ENCODE measurements at places on chromosomes 11 and 22.

DNA sequence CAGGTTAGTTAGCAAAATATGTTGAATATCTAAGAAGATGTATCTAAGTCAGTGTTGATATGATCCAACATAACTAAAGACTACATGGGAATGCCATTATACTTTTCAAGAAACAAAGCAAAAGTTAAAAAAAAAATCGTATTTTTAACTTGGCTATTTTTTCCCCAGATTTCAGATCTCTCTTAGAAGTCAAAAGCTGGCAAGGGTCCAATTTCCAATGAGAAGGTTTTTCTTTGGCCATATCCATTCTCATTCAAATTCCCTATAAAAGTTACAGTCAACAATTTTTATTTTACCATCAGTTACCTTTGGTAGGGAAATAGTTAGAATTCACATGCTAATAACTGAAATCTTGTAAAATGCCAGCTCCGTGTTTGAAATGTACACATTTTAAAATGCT is 70.5 kb upstream of the FAT3 start:
- DNase-seq = no peak

DNA sequence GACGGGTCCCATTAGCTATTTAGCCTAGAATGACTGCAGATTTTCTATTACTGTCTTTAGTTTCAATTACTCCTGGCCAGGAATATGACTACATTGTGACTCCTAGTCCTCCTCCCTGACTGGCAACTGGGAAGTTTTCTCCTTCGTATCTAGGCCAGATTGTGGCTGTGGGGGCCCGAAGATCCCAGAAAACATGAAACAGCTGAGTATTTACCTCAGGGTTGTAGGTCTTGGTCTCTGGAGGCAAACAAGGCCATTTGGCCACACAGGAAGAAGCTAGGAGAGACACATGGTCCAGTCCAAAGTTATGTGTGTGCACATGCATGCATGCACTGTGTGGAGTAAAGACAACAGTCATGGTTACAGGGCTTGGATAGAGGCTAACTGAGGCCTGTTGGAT is 10.2 kb upstream of the GDPD4 start:
- DNase-seq = no peak

- DNase-seq = no peak
Measured at GRCh38 chr22:44823806-44824205, 71.4 kb downstream of the ARHGAP8 start.

GRCh38 chr11:73528013-73528412 is 69.9 kb downstream of the FAM168A start:
- no peak for DNase-seq

DNA sequence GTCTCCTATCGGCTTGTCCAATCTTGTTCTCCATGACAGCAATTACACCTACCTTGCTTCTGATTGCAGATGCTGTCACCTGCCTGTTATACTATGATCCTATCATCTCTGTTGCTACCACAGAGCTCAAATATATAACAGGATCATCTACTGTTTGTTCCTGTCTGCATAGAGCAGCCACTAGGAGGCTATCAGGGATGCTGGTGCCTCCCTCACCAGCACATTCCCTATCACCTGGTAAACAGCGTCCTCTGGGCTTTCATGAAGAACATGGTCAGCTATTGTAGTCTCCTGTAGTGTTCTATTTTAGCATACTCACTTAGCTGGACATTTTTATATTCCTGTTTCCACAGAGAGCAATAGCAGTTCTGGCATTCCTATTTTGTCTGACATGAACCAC is 87.8 kb upstream of the FAT3 start:
- no peak for DNase-seq

DNA sequence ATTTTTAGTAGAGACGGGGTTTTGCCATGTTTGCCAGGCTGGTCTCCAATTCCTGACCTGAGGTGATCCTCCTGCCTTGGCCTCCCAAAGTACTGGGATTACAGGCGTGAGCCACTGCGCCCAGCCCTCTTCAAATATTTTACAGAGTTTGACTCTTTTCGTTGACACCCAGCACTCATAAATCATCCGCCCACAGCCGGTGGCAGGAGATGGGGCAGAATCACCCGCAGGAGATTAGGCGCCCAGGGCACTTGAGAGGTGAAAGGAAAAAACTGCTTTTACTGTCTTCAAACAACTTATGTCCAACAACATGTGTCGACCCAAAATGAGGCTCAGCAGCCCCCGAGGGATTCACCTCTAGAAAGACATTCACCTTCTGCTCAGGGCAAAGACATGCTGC is 56.9 kb downstream of the OSBP2 start:
- no peak for DNase-seq

GRCh38 chr22:45738206-45738605 is 66.6 kb downstream of the ATXN10 start:
- no peak for DNase-seq

- no peak for DNase-seq
Measured at GRCh38 chr11:127590314-127590713, 589.7 kb upstream of the KIRREL3 start.

- DNase-seq = no peak
Measured at GRCh38 chr11:7115780-7116179, 27.0 kb downstream of the RBMXL2 start.

DNA sequence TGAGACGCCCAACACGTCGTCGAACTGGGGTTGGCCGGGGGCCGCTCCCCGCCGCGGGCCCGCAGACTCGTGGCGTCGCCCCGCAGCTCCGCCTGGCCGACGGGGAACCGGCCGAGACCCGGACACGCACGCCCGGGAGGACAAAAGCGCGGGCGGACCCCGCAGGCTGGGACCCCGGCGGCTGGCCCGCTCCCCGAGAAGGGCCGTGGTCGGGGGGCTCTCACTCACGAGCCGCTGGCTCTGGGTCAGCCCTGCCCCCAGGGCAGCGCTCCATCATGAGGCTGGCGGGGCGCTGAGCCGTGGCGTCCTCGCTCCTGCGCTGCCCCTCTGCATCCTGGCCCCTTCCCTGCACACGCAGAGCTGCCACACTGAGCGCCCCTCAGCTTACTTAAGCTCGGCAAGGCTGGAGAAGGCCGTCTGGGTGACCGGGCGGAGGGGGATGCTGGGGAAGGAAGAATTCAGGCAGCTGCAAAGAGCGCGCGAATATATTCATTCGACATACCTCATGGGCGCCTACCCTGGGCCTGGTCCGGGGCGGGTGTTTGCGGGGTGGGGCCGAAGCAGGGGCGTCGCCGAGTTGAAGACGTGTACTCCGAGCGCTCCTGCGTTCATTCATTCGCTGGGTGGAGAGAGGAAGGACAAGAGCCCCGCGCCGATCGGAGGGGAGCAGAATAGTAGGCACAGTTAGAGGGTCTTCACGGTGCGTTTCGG is 579 bp upstream of the CYB5R2 start:
- DNase-seq = no peak

- DNase-seq = no peak
Measured at GRCh38 chr11:118247041-118247440, 5.1 kb downstream of the MPZL3 start.

DNA sequence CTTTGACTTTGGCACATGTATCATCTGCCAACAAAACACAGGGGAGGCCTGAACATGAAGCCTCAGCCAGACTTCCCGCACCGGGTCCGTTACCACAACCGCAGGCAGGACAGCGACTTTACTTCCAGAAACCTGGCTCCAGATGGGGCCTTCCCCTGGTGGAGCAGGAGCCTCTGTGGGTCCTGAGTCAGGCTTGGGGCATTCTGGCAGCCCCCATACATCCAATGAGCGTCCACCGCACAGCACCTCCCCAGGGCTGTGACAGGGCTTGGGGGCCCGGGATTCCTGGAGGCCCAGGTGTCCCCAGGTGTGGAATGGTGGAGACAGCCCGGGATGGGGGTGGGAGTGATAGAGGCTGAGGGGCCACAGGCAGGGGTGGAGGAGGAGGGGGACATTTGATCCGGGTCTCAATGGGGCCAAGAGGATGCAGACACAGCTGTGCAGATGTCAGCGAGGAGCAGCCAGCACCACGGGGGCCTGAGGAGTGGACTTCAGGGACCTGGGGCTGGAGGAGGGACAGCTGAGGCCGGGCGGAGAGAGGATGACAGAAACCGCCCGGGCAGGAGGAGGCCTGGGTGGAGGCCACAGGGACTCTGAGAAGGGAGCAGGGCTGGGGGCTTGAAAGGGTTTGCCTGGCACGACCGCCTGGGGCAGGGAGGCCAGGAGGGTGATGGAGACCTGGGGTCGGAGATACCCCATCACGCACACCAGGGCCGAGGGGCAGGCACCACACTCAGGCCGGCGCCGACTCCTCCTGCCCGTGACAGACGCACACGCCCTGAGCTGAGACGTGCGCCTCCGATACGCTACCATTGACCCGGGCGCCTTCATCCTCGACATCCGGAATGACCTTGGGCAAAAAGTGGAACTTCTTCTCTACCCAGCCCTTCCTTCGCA is 8.6 kb downstream of the TTLL8 start:
- DNase-seq = no peak

- no peak for DNase-seq
Measured at GRCh38 chr11:110174645-110175310, 81.6 kb downstream of the ZC3H12C start.

- no peak for DNase-seq
Measured at GRCh38 chr22:18075720-18076497, 1.9 kb upstream of the PEX26 start.

GRCh38 chr11:125950696-125951651 is 5.1 kb downstream of the VSIG10L2 start:
- no peak for DNase-seq

DNA sequence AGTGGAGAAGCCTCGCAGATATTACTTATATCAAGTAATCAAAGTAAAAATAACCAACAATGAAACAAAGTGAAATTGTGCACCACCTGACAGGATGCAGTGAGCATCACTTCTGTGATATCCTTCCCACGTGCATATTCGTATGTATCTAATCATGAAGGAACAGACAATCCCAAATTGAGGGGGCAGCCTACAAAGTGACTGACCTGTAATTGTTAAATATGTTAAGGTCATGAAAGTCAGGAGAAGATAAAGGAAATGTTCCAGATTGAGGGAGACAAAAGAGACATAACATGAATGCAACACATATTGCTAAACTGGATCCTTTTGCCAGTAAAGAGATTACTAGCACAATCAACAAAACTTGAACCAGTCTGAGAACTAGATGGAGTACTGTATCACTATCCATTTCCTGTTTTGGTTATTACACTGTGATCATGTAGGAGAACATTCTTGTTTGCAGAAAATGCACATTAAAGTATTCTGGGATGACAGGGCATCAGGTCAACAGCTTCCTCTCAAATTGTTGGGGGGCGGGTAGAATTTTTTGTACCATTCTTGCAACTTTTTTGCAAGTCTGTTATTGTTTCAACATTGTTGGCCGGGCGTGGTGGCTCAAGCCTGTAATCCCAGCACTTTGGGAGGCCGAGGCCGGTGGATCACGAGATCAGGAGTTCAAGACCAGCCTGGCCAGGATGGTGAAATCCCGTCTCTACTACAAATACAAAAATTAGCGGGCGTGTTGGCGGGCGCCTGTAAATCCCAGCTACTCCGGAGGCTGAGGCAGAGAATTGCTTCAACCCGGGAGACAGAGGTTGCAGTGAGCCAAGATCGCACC is 2.0 kb downstream of the SBF2 start:
- DNase-seq = no peak

DNA sequence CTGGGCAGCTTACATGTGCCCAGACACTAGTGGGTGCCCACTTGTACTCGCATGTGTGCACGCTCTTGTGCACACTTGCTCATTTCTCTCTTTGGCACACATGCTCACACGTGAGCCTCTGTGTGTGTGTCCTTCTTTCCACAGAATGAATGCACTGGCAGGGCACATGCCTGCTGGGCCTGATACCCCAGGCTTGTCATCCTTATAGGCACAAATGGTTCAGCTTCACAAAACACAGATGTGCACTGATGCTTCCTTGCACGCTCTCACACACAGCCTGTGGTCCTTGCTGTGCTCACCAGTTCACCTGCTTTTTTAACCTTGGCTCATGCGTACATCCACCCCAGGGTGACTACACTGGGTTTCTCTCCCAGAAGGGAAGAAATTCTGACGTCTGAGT is 174.8 kb downstream of the BUD13 start:
- no peak for DNase-seq

DNA sequence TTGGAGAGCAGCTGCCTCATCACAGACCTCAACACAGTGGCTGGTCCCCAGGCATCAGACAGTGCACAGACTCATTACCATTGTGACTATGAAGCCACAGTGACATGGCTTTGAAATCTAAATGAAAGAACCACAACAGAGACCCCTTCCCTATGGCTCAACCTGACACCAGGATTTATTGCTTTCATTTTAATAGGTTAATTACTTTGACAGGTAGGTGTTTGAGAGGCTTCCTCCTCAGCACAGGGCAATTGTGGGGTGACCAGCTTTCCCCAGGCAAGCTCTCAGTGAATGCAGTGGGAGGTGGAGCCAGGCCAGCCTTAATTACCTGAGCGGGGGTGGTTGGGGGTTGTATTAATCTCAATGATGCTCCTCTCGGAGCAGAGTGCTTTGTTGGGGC is 102.3 kb downstream of the CHST1 start:
- DNase-seq = no peak

DNA sequence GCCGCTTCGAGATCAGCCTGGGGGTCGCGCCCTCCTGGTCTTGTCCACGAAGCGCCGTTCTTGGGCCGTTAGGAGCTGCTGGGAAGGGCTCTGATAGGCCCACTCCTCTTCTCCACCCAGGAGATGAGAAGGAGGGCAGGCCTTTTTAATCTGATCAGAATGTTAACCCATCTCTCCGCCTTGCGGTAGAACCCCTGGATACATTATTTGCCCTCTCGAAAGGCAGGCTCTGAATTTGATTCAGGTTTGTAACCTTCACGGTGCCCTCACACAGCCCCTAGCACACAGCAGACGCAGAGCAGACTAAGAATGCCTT is at the start of gene CCDC83:
Gene CCDC83, plus strand, starts transcription at position 43 of the 316 bp plus-strand sequence. CDS start 9,741 bp downstream, outside the sequence.
- no peak for DNase-seq

DNA sequence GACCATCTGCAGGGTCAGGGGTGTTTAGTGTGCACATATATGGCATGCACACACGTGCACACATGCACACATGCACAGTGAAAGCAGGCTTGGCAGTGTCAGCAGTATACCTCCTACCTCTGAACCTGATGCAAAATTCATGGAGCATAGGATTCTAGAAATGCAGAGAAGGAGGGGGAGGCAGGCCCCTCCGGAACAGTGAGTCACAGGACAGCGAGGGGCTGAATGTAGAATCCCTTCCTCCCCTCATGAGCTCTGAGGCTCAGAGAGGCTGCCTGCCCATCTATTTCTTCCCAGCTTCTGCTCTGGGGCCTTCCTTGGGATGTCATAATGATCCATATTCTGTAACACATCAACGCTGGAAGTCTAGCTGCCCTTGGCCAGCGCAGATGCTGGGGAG is 66.7 kb upstream of the NECTIN1 start:
- no peak for DNase-seq

DNA sequence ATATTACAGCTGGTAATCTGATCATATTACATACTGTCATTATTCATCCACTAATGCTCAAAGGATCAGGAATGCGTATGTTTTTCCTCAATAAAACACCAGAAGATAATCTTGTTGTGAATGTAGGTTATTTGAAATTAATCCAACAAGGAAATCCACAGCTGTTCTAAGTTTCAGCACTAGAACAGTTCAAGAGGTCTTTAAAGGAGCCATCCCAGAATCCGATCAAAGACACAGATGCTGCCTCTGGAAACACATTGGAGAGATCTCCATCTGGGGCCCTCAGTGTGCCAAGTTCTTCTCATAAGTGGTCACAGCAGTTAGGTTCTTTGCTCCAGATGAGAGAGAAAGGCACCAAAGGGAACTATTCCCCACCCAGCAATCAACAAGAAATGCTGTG is 1955.1 kb upstream of the RAG2 start:
- no peak for DNase-seq

Data from activated CD8-positive, alpha-beta memory T cell treated with anti-CD3 and anti-CD28 coated beads for 1 hour (primary cell).